ENCODE measurements at places on chromosomes 12 and 14.

DNA sequence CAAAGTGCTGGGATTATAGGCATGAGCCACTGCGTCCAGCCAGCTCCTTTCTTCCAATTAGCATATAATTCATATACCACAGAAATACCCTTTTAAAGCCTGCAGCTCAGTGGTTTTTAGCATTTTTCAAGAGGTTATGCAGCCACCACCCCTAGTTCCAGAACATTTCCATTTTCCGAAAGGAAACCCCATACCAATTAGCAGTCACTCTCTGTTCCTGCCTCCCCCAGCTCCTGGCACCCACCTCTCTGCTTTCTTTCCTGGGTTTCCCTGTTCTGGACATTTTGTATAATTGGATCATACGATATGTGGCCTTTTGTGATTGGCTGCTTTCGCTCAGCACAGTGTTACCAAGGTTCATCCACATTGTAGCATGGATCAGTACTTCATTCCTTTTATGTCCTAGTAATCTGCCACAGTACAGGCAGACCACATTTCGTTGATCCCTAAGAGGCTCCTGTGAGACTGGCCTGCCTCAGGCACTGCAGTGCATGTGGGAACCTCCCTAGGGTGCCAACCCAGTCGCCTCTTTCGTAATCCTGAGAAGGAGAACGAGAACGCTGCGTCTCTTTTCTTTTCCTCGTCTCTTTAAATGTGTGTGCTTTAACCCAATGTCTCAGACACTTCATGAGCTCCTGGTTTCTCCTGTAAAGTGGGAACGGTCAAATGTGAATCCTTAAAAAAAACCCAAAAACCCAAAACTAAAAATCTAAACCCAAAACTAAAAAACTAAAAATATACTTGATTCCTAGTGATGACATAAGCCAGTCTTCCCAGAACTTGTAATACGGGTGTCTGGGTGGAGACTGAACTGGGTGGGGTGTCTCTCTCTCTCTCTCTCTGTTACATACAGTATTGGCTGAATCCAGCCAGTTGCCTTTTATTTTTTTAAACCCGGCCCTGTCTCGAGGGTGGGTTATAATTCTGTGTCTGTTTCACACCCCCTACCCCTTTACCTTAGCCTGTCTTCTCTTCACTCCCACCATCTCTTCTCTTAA is 14.7 kb downstream of the AACS start:
- DNase-seq, result no peak

- DNase-seq, result no peak
Measured at GRCh38 chr12:38269897-38270296, 46.7 kb upstream of the ALG10B start.

DNA sequence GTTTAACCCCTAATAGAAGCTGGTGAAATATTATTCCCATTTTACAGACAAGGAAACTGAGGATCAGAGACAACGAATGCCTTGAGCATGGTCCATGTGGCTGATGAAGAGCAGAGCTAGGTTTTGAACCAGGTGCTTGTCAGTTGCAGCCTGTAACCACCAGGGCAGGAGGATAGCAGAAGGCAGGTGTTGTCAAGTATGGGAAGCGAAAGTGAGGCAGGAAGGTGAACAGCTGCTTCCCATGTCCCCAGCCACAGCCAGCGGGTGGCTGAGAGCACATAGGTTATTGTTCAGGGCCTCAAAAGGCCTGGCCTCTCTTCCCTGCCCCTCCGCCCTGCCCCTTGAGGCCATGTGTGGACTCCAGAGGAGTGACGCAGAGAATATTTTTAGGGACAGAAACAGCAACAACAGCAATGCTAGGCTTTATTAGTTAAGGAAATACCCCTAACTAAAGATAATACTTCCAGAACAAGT is 39.6 kb downstream of the IQSEC3 start:
- no peak for DNase-seq

DNA sequence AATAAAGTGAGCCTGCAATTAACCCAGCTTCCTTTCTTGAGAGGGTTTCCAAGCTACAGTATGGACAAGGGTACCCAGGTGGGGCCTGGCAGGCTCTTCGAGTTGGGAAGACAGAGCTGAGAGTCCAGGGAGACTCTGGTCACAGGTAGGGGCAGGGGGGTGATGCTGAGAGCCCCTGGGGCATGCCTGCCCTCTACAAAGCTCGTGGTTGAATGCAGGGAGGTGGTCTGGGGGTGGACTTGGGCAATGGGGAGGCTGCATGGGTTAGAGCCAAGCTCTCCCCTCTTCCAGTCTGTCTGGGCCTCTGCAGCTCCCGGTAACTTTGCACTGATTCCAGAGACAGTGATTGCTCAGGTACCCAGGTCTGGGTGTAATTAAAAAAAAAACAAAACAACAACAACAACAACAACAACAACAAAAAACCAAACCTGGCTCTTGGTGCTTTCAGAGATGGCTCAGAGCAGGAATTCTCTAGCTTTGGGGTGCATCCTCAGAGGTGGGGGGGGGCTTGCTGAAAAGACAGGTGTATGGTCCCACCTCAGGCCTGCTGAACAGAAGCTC is 30.8 kb upstream of the PPP2R5C start:
- no peak for DNase-seq
